ENCODE measurements at places on chromosomes 7 and 10. TPM values are rescaled to one million over a fixed set of nuclear protein-coding genes. Genes with fewer than 3 reads are reported as not detected.

ACBD7 gene
- total RNA-seq: 0.85 TPM

GIMAP7 gene
- total RNA-seq: 145 TPM

STOX1 gene
- 0.34 TPM for total RNA-seq

HOXA6 gene
- 8.6 TPM for total RNA-seq

CRTAC1 gene
- 1.3 TPM for total RNA-seq

IGFBP1 gene
- total RNA-seq: 0.47 TPM

TDRD1 gene
- under 0.01 TPM for total RNA-seq

AGR2 gene
- total RNA-seq: 0.51 TPM

ZNF804B gene
- total RNA-seq: not detected

GHRHR gene
- not detected for total RNA-seq

SFTPA1 gene
- total RNA-seq: not detected

NXPH1 gene
- not detected for total RNA-seq

OPN4 gene
- not detected for total RNA-seq

GATAD1 gene
- total RNA-seq: 17.1 TPM

TCAF2 gene
- 14.0 TPM for total RNA-seq

TMEM229A gene
- total RNA-seq: not detected

UPK3BL2 gene
- 2.3 TPM for total RNA-seq

NRG3 gene
- total RNA-seq: 3.2 TPM

COL1A2 gene
- 15.3 TPM for total RNA-seq

IL2RA gene
- total RNA-seq: not detected

HOXA5 gene
- total RNA-seq: 5.6 TPM

TMEM176B gene
- not detected for total RNA-seq

RRP12 gene
- total RNA-seq: 10.4 TPM

SSC4D gene
- total RNA-seq: 0.98 TPM

LIPN gene
- total RNA-seq: not detected

GIMAP8 gene
- 157 TPM for total RNA-seq

CYP3A5 gene
- total RNA-seq: not detected

ZC3HAV1L gene
- total RNA-seq: 16.4 TPM

VWDE gene
- not detected for total RNA-seq

LRRC4 gene
- total RNA-seq: 1.0 TPM

NUTM2B gene
- total RNA-seq: 0.33 TPM

LIPJ gene
- total RNA-seq: not detected

PLEKHS1 gene
- not detected for total RNA-seq

GRM3 gene
- total RNA-seq: not detected

GCC1 gene
- 24.9 TPM for total RNA-seq

OR9A2 gene
- total RNA-seq: not detected

GIMAP5 gene
- total RNA-seq: 350 TPM

NPFFR1 gene
- not detected for total RNA-seq

ELN gene
- 5.4 TPM for total RNA-seq

AKR1C4 gene
- not detected for total RNA-seq

HOXA3 gene
- 2.4 TPM for total RNA-seq

CDH23 gene
- total RNA-seq: under 0.01 TPM

SAMD9L gene
- 27.7 TPM for total RNA-seq

SFRP4 gene
- total RNA-seq: not detected

CYP2C18 gene
- total RNA-seq: not detected

XRCC2 gene
- 3.1 TPM for total RNA-seq

All from dermis blood vessel endothelial cell (primary cell).